ENCODE measurements at places on chromosomes 2 and 18.
A peak's percentile ranks its signal among the peaks of the same experiment; 100 is the strongest.

- peak; percentile 56 for DNase-seq
Measured at GRCh38 chr2:108257757-108258331, 18.1 kb downstream of the SULT1C3 start.

DNA sequence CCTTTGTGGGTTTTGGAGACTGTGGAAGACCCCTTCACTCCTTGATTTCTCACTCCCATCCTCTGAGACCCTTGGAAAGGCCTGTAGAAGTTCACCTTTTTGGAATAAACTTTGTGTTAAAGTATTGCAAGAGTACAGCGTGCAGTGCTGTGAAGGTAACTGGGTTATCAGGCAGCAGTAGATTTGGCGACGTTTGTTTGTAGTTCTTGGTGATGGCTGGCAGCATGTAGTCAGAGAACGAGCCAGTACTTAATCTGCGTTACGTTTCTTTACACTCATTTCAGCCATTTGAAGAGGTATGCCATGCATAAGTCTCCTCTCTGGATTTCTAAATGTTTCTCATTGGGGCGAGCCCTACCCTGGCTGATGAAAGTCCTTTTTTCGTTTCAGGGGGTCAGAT, 64.6 kb downstream of the TSHZ1 start:
- no peak for DNase-seq

DNA sequence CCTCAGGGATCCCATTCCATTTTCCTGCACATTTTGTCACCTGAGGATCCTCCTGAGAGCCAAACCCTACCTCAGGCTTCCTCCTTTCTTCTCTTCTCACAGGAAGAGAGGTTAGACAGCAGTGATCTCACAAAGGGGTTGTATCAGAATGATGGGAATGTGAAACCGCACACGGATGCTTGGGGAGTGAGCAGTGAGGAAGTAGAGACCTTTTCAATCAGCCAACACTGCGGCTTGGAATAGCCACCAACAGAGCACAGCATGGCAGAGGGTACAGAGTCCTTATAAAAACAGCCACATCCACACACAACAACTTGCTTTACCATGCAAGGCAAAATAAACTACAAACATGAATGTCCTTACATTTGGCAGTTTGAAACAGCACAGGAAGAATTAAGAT, 8.7 kb downstream of the TMEM182 start:
- DNase-seq: no peak

DNA sequence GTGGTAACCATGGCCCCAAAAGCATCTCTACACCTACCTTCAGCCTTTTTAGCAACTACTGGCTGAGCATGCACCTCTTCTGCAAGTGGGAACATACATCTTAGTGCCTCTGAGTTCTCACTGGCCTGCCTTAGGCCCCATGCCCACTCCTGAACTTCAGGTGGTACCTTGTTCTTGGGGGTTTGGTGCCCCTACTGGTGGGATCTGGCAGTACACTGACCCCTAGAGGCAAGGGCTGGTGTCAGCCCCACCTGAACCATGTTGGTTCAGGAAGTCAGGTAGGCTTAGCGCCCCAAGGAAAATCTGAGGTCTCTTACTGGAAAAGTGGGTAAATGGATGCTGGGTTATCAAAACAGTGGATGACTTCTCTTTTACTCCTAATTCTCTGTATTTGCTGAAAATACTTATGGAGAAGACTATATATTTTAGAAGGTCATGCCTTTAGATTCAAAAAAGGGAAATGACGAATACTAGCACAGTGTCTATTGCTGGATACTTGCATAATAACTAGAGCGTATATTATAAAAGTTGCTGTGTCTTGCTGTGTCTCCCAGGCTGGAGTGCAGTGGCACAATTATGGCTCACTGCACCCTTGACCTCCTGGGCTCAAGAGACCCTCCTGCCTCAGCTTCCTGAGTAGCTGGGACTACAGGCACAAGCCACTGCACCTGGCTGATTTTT, 84.6 kb downstream of the RAB31 start:
- DNase-seq: no peak

- no peak for DNase-seq
Measured at GRCh38 chr2:3287896-3288295, 89.7 kb downstream of the EIPR1 start.

GRCh38 chr2:126838716-126838985, 60.0 kb upstream of the TEX51 start:
- DNase-seq: no peak

DNA sequence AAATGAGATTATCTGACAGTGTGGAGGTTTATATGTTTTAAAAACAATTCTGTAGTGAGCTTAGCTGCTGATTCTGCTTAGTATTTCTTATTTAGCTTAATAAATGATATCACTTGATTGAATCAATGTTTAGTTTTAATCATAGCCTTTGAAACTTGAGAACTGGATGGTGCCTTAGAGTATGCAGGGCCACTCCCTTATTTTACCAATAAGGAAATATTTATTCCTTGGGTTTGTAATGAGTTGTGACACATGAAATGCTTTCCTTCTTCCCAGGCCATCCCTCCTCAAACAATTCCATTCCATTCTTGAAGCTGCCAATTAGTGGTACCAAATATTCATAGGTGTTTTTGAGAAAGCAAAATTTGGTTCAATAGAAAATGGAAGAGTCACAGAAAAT, 183.8 kb upstream of the DCC start:
- no peak for DNase-seq

GRCh38 chr2:96135621-96136020, 2.7 kb downstream of the ASTL start:
- DNase-seq: no peak

DNA sequence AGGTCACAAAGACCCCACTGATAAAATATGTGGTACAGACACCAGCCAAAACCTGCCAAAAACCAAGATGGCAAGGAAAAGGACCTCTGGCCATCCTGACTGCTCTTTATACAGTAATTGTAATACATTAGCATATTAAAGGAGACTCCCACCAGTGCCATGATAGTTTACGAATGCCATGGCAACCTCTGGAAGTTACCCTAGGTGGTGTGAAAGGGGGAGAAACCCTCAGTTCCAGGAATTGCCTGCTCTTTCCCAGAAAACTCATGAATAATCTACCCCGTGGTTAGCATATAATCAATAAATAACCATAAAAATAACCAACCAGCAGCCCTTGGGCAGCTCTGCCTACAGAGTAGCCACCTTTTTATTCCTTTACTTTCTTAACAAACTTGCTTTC, 129.8 kb upstream of the EPB41L3 start:
- DNase-seq: no peak

GRCh38 chr2:83067947-83068346, 1391.1 kb downstream of the SUCLG1 start:
- DNase-seq: no peak

DNA sequence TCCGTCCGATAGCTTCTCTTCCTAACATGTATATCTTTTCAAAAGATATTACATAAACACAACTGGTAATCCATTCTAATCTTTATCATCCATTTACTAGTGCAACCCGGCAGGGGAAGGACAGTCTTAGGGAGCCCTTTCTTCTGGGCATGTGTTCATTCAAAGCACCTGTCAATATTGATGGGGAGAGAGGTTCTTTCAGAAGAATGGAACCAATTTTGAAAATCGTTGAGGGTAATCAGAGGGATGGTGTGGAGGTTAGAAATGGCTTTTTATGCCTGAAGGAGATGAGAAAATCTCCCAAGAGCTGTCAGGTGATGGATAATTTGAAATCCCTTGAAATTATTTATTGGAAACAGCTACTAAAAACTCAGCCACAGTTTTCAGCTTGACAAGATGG, 561.9 kb upstream of the DCC start:
- DNase-seq: no peak

GRCh38 chr2:220334871-220335590, 707.6 kb downstream of the SLC4A3 start:
- no peak for DNase-seq

- DNase-seq: no peak
Measured at GRCh38 chr18:79507546-79508480, 112.1 kb downstream of the NFATC1 start.

DNA sequence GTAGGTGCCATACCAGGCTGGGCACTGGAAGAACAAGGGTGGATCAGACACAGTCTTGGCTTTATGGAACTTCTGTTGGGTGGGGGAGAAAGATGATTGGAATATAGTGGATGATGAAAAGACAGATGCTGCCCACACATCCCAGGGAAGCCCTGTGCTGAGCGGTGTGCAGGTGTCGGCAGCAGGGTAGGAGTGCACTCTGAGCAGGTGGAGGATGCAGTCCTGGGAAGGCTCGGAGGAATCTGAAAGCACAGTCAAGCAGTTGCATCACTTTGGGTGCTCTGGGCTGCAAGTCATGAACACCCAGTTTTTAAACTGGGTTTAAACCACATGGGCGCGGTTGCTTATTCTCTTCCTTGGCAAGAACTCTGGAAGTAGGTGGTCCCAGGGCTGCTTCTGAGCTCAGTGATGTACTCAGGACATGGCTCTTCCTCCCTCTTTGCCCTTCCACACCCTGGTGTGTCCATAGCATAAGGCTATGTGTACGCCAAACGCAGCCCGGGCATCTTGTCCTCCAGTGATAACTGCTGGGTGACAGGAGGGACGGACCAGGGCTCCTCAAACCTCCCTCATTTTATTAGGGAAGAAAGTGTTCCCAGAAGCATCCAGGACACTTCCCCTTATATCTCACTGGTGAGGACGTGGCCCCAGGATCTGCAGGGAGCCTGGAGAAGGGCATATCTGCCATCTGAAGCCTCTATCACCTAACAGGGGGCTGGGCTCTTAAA, 84.0 kb downstream of the SH3RF3 start:
- DNase-seq: no peak

DNA sequence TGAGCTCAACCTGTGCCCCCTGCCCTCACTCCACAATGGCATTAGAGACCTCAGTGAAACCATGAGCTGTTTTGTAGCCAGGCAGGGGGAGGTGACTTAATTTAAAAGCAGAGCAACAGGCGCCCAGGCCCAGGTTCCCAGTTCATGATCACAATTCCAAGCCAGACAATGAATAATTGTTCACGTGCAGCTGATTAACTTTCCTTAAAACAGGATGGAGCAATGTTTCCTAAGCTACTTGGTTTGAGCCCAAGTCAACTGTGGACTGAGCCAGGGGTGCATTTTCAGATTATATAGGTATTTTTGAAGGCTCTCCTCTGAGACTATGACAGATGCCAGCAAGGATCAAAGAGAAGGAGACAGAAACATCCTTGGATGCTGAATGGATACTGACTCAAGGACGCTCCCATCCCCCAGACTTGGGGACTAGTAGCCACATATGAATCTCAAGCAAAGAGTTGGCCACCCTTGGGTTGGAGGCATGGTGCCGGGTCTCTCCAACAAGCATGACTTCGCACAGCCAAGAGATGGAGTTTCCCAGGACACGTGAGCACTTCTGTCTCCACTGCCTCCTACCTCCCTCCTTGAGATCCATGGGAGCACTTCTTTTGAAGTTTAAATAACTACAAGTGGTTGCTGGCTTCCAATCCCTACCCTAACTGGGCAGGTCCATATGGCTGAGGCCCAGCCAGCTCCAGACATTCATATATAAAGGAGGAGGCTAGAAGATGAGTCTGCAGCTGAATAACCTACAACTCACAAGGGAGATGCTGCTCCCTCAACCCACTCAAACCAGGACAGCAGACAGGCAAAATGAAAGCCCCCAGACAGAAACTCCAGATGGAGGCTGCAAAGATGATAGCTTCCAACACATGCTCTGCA, 12.7 kb downstream of the SMAD7 start:
- no peak for DNase-seq

- DNase-seq: no peak
Measured at GRCh38 chr2:240498958-240499260, 58.9 kb downstream of the ANKMY1 start.

- no peak for DNase-seq
Measured at GRCh38 chr2:28480403-28481049, 15.3 kb upstream of the PLB1 start.

- no peak for DNase-seq
Measured at GRCh38 chr2:200899482-200899881, 10.3 kb downstream of the NIF3L1 start.

- DNase-seq: no peak
Measured at GRCh38 chr2:183292028-183292427, 167.8 kb downstream of the NUP35 start.

DNA sequence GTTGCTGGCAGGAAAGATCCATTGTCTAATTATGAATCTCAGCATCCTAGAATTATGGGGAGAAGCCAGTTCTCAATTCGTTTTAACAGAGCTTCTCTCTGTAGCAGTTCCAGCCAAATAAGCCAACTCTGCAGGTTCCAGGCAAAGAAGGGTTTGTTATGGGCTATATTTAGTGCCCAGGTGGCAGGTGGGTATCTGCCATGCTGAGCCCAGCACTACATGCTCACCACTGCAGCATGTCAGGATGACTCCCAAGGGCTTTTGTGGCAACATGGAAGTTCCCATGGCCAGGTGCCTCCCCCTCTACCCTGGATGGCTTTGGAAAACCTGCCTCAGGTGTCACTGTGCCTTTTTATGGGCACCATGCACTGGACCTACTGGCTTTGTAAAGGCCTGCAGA, 137.7 kb upstream of the MSH6 start:
- no peak for DNase-seq

DNA sequence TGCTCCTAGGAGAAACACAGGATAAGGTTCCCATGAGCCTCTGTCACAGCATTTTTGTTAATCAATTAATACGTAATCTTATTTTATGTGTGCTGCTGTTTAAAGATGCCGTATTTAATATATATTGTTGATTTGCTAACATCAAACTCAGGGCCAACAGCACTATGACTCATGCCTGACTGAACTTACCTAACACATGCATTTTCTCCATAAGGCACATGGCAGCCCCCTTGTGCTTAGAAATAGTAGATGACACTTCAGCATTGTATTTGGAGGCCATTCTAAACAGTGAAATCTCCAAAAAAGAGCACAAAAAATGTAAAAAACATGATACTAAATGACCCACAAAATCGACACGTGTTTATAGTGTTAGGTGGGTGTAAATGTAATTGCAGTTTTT, 314.8 kb downstream of the MYCN start:
- DNase-seq: no peak

DNA sequence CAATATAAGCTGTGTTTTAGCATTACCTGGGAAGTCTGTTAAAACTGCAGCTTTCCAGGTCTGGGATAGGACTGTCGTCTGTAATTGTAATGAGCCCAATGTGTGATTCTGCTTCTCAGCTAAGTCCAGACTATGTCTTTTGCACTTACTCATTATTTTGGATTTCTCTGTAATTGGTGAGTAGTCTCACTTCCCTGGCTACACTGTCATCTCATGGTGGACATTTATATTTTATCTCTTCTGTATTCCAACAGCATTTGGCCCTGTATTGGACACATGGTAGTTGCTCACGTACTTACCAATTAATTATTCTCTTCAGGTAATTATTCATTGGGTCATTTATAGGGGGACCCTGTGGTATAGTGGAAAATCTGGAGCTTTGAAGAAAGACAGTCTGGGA, 28.0 kb downstream of the LHCGR start:
- no peak for DNase-seq

DNA sequence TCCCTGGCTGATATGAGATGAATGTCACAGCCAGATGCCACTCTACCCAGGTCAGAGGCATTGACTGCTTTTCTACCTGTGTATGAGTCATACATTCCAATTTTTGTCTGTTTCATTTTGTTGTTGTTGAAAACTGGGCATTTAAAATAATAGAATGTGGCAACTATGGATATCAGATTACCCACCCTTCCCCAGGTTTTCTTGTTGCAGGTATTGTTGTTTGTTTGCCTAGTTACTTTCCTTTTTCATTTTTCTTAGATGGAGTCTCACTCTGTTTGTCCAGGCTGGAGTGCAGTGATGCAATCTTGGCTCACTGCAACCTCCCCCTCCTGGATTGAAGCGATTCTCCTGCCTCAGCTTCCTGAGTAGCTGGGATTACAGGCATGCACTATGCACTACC, 70.2 kb downstream of the LRRC30 start:
- no peak for DNase-seq

- DNase-seq: peak; percentile 33
Measured at GRCh38 chr2:102235491-102235890, 48.7 kb downstream of the IL1RL2 start.

Measured in HCEC 1CT (cell line).